ENCODE measurements at places on chromosomes 12 and 14.
A peak's percentile ranks its signal among the peaks of the same experiment; 100 is the strongest.

DNA sequence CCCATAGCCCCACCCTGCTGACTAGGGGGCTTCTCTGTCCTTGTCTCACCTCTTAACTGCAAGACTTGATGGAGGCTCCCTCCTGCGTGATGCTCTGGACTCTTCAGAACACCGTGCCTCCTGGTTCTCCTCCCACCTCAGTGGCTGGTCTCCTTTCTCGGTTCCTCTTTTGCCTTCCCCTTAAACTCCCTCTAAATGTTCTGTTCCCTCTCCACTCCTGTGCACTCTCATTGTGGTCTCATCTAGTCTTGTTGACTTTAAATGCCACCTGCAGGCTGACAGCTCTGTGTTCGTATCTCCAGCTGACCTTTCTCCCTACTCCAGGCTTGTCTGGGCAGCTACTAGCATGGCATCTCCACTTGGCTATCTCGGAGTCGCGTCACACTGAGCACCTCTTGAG, 28.3 kb downstream of the DYNC1H1 start:
- no peak for DNase-seq

- no peak for DNase-seq
These were observed 12.1 kb upstream of the MSRB3 start for GRCh38 chr12:65266408-65266807.

- DNase-seq, result no peak
These were observed 1352.7 kb upstream of the TMEM132C start for GRCh38 chr12:126914170-126914793.

DNA sequence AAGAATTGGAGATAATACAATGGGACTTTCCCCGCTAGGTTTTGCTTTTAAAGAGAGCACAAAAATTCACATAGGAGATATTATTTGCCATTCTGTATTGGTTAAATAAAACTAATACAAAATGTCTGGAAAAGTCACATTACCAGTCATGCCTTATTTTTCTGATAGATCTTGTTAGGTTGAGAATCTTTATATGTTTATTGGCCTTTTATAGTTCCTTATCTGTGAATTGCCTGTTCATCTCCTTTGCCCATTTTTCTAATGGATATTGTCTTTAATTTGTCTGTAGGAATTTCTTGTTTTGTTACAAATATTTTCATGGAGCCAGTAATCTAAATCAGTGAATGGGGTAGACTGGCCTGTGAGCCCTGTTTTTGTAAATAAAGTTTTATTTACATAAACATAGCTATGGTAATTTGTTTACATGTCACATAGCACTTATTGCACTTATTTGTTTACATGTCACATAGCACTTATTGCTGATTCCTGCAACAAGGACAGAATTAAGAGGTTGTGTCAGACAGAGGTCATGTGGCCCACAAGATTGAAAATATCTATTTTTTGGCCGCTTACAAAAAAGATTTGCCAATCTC, 65.0 kb downstream of the ATF7IP start:
- no peak for DNase-seq

- DNase-seq, result no peak
These were observed 118.9 kb downstream of the PIWIL1 start for GRCh38 chr12:130456375-130457199.

DNA sequence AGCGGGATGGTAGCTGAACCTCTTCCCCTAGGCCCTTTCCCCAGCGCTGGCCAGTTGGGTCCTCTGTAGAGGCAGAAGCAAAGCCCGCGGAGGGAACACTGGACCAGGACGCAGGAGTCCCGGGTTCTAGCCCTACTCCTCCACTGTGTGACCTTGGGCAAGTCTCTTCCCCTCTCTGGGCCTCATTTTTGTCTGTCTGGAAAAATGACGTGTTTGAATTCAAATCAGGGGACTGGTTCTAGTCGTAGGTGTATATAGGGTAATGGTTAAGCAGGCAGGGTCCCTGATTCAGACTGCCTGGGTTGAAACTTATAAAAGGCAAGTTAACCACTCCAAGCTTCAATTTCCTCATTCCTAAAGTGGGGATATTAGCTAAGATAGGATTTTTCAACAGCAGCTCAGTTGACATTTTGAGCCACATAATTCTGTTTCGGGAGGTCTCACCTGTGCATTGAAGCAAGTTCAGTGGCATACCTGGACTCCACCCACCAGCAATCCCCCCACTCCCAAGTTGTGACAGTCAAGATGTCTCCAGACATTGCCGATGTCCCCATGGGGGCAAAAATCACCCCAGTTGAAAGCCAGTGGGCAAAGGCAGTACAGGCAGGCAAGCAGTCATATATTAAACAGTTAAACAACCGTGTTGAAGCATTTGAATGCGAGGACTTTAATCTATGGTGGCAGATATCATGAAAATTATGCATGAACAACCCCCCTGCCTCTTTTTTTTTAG, 899 bp downstream of the TPCN1 start:
- no peak for DNase-seq

GRCh38 chr14:24367514-24368211, at the start of gene NFATC4:
TSS of gene NFATC4 (plus strand) at chr14:24368184. CDS start at chr14:24368341, 157 bp downstream.
- DNase-seq, result peak; percentile 98

DNA sequence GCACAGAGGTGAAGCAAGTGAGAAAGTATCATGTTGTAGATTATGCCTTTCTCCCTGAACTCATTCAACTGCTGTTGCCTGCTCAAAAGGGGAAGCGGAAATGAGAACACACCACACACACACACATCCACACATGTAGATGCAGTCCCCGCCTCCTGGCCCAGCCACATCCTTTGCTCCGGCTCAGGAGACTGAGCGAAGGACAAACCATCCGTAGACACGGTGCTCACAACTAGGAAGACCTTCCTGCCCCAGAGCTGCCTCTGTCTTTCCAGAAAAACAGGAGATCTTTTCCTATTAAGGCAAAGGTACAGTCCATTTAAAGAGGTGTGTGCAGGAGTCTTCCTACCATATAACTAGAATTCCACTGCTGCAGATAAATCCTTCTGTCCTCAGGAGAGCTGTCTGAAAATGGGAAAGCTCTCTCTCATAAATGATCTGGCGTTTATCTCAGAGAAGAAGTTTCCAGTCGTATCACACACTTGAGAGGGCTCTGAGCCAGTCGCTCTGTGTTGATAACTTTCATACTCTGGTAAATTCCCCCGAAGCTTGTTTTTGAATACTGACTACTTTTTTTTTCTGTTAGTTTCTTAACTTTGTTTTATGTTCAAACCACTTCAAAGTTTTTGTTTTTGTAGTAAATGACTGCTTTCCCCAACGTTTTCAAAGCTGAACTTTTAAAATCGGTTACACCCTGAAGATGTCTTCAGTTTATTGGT, at the start of gene TESPA1:
Gene TESPA1 (minus strand): TSS at position 105 of the 719 bp plus-strand sequence. CDS start 10,200 bp downstream, outside the sequence.
- no peak for DNase-seq

DNA sequence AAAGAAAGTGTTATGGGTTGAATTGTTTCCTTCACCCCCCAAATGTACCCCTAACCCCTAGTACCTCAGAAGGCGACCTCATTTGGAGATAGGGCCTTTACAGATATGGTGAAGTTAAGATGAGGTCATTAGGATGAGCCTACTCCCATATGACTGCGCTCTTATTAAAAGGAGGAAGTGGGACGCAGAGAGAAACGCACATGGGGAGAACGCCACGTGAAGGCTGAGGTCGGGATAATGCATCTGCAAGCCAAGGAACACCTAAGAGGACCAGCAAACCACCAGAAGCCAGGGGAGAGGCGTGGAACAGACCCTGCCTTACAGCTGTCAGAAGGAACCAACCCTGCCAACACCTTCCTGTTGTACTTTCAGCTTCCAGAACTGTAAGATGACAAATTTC, 1.7 kb upstream of the NRIP2 start:
- no peak for DNase-seq

DNA sequence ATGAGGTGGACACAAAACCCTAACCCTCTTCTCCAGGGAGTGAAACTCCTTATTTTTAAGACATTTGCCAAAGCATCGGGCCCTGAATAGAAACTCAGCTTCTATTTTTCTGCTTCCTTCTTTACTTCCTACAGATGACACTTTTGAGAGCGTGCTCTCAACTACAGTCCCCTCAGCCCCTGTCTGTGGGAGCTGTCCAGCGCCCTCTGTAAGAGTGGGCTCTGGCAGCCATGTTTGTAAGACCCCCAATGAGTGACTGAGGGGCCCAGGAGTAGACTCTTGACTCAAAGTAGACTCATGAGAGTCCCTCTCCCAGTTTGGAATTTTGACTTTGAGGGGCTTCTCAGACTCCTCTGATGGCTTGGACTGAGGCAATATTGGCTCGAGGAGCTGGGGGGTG, 25.5 kb upstream of the BATF start:
- DNase-seq, result no peak

GRCh38 chr14:57161583-57162234, 107.0 kb downstream of the EXOC5 start:
- no peak for DNase-seq

DNA sequence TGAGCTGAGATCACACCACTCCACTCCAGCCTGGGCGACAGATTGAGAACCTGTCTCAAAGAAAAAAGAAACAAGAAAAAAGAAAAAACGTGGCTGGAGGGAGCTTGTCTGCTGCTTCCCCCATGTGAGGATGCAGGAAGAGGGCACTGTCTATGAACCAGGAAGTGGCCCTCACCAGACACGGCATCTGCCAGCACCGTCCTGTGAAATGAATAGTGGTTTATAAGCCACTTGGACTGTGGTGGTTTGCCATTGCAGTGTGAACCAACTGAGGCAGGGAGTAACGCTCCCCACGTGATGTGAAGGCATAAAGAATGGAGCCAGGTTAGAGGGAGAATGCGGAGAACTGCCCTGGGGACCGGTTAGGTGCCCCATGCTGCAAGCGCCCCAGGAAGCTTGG, 4.5 kb upstream of the BRF1 start:
- no peak for DNase-seq

GRCh38 chr12:6374786-6375160, 590 bp downstream of the SCNN1A start:
- no peak for DNase-seq

GRCh38 chr12:127041985-127042625, 1224.9 kb upstream of the TMEM132C start:
- no peak for DNase-seq

DNA sequence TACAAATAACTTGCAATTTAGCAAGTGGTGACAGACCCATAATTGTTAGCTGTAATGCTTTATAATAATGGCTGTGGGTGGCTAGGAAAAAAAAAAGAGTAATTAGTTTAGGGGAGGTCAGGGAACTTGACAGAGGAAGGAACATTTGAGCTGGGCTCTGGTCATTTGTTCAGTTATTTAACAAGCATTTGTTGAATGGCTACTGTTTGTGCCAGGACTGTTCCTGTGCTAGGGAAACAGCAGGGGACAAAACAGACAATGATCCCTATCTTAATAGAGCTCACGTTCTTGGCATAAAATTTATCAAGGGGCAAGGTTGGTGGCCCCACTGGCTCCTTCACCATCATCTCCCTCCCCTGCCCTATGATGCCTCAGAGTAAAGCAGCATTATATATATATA, 18.5 kb downstream of the CHST11 start:
- DNase-seq, result no peak

- peak; percentile 88 for DNase-seq
These were observed 86.8 kb downstream of the RFLNA start for GRCh38 chr12:124381456-124382296.

- peak; percentile 82 for DNase-seq
These were observed 6.5 kb downstream of the PHLDA1 start for GRCh38 chr12:76024942-76025600.

GRCh38 chr14:69152181-69152901, 578 bp downstream of the DCAF5 start:
- peak; percentile 33 for DNase-seq

- no peak for DNase-seq
These were observed 138.7 kb downstream of the MED13L start for GRCh38 chr12:116138781-116139180.

- no peak for DNase-seq
These were observed 12.2 kb downstream of the CLMN start for GRCh38 chr14:95307402-95308041.

DNA sequence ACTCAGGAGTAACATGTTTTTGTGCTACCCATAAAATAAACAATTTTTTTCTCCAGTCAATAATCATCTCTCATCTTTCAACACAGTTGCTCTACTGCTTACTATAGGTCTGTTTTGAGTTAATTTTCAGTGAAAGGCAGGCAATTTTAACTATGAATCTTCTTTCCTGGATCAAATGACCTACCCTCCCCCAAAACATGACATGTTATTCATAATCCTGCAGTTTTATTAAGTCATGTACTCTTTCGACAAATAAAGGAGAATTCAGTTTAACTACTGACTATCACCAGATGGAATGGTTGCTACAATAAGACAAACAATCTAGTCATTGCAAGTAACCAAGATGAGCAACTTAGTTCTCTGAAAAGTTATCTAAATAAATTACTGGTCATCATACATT, 106.0 kb upstream of the FAR2 start:
- DNase-seq, result peak; percentile 71

GRCh38 chr12:510071-510825, 50.5 kb downstream of the B4GALNT3 start:
- no peak for DNase-seq

DNA sequence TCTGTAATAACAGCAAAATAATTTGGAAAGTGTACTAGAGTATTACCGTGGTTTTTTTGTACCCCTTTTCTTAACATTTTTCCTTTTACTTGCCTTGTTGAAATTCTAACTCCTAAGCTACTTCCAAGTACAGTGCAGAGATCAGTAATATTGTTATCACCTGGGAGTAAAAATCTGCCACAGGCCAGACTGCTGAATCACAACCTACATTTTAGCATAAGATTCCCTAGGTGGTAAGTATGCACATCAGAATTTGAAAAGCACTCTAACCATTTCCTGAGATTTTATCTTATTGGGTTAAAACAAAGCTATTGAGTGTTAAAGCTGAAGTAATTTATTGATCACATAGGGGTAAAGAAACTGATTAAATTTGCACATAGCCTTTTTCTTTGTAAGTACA, 55.2 kb upstream of the KCNH3 start:
- no peak for DNase-seq

DNA sequence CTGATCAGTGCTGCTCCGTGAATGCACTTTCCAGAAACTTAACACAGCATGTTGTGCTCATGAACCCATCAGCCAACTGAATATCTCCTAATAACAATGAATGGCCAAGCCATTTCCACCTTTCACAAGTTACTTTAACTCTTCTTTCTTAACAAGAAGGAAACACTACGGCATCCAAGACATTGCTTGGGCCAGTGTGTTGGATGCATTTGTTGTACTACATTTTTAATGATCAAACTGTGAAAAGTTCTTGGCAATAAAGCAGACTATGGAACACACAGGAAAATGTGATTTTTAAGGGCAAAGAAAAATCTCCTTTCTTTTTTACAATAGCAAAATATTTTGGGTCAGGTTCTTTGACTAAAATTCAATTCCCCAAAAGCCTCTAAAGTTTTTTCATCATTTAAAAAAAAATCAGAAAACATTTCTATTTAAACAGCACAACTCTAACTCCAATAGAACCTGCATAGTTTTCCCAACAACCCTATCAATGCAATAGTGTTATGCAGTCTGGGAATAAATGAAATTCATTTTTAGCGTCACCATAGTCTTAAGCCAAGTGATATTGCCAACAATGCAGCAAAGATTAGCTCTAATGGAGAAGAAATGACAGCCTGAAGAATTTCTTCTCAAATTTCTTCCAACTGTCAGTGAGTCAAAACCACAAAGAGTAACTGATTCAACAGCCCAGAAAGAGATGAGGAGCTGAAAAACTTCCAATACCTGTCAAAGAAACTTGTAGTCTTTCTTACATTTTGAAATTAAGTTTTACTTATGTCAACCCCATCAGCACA, 50.7 kb upstream of the PTPRR start:
- peak; percentile 46 for DNase-seq

Data from AG10803 (cell line).